Stimulated activated CD4-positive, alpha-beta T cell treated with anti-CD3 and anti-CD28 coated beads, Interleukin-1b, Interleukin-23, amount 100 ng/mL, for 24 hours (primary cell): ENCODE measurements at places on chromosomes 11 and 22.

DNA sequence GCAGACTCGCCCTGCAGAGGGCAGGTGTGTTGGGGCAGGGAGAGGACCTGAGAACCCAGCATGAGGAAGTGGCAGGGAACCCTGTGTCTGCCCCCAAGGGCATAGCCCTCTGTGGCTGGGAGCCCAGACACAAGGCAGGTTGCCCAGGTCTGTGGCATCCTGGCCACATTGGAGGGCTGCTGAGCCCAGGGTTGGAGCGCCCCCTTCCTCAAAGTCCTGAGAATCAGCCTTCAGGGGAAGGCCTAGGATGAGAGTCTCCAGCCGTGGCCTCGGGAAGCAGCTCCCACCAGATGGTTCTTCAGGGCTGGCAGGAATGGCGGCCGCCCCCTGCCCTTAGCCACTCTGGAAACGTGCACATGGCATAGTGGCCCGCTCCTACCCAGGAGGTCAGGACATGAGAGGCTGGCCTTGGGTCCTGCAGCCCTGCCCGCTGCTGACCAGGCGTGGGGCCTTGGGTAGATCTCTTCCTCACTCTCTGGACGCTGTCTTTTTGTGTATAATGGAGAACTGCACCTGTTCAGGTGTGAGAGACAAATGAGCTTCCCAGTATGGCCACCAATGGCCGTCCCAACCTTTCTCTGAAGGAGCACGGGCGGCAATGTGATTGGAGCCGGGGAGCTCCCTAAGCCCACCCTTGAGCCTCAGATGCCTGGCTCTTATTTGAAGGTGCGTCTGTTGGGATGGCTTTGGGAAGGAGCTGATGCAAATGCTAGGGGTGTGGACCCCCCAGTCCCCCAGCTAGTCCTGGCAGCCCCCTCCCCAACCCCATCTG, 4.6 kb upstream of the CDC42BPG start:
- no peak for DNase-seq

DNA sequence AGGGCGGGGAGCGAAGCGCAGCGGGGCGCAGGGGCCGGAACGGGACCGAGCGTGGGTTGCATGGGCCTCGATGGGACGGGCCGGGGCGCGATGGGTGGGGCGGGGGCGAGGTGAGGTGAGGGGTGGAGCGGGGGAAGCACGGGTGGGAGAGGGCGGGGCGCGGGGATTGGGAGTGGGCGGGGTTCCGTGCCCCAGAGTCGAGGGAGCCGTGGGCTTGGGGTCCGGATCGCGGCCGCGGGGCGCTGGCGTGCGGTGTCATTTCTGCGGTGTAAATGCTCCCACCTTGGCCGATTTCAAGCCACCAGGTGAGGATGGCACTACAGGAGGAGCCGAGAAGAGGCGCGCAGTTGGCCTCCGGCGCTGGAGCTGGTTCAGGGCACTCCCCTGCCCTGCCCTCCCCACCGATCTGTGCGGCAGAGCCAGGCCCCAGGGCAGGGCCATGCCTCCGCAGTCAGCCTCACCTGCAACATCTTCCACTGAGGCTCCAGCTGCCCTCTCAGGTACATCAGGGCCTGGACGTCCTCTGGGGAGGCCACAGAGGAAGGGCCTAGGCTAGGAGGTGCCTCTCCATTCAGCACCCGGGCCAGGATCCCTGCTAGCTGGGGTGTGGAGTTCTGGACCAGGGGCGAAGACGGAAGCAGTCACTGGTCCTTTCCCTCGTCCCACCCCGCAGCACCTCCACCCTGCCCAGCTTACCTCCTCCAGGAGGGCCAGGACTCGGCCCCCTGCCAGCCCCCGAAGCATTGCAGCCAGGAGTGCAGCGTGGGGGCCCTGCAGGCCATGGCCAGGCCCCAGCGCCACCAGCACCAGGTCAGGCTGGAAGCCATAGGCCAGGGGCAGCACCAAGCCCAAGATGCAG, 620 bp upstream of the TUBGCP6 start:
- no peak for DNase-seq

DNA sequence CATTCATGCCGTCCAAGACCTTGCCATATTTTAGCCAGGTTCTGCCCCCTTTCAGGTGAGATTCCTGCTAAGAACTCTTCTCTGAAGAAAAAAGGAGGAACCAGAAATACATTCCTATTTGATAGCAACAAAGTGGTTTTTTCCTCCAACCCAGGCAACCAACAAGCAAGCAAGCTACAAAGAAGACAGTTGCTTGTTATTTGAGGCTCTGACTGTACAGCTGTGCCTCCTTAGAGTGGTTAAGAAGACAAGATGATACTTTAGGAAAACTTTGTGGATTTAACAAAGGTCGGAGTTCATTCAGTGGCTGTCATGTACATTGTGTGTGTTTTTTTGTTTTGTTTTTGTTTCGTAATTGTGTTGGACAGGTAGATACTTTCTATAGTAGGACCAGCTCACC, 21.7 kb downstream of the TEAD1 start:
- DNase-seq = no peak

DNA sequence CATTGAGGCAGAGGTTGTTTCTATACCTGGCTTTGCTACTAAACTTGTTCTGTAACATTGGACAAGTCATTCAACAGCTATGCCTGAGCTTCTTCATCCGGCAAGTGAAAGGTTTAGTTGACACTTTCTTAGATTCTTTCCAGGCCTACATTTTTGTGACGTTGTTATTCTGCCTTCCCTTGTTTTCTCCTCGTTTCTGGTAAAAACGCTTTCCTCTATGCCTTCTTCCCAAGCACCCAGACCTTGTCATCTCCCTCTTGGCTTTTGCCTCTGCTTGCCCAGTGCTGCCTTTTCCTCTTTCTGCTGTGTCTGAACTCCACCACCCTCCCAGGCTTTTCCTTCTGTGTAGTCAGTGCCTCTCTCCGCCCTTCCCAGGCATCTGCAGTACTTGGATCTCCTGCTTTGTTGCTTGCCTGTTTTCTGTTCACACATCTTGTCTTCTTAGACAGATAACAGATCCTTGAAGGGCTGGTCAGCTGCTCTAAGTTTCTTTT, 1.4 kb upstream of the AMOTL1 start:
- no peak for DNase-seq

- no peak for DNase-seq
Measured at GRCh38 chr11:6411594-6412031, 7.3 kb downstream of the APBB1 start.

DNA sequence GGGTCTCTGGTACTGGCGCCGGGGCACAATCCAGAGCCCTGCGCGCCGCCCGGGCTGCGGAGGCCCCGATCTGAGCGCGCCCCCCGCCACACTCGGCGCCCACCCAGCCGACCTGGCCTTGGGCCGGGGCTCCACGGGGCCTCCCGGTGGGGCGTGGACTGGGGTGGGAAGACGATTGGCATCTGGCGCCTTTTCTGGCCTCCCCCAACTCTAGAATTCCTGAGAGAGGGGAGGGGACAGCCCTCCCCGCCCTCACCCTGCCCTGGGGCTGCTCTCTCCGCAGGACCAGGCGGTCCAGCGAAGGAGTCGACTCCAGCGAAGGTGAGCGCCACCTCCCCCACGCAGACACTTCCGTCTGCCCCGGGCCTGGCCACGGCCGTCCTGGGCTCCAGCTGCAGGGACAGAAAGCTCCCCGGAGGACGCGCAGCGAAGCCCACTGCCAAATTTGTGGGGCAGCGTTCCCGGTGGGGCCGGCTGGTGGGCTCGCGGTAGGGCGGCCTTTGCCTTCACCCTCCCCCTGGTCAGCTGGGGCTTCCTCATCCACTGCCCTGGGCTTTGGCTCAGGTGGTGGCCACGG, 593 bp downstream of the SSH3 start:
- no peak for DNase-seq

- DNase-seq = no peak
Measured at GRCh38 chr22:45499746-45500145, 2.9 kb upstream of the FBLN1 start.

DNA sequence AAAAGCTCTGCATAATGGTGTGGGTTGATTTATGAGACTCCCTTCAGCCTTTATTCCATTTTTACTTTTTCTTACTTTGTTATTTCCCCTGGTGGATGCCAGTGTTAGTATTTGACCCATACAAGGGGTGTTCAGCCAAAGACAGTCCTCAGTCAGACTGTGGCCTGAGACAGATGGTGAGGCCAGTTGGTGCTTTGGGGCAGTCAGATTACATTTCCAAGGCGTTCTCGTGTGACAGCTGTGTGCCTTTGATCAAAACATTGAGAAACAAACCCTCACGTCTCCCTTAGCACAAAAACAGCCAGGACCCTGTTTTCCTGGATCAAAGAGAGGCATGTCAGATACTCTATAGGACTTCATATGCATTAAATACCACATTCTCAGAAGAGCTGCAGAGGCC, 31.3 kb upstream of the SLN start:
- no peak for DNase-seq

DNA sequence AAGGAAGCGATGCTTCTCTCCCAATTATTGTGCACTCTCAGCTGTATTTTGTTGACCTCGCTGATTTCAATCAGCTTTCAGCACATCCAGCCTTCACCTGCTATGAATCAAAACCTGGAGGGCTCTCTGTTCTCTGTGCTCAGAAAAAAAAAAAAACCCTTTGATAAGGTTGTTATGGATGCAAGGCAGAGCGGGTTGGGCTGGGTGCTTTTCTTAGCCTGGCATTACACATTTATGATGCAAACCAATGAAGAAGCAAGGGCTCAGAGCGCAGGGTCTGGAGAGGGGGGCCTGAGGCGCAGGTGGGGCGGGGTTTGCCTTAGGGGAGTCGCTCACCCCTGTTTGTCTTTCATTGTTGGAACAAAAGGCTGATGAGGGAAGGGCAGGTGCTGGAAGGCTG, 86.0 kb upstream of the CADM1 start:
- no peak for DNase-seq

GRCh38 chr22:26847046-26847445, 189.7 kb downstream of the MIAT start:
- no peak for DNase-seq

GRCh38 chr11:76630600-76631281, 39.8 kb downstream of the LRRC32 start:
- no peak for DNase-seq

DNA sequence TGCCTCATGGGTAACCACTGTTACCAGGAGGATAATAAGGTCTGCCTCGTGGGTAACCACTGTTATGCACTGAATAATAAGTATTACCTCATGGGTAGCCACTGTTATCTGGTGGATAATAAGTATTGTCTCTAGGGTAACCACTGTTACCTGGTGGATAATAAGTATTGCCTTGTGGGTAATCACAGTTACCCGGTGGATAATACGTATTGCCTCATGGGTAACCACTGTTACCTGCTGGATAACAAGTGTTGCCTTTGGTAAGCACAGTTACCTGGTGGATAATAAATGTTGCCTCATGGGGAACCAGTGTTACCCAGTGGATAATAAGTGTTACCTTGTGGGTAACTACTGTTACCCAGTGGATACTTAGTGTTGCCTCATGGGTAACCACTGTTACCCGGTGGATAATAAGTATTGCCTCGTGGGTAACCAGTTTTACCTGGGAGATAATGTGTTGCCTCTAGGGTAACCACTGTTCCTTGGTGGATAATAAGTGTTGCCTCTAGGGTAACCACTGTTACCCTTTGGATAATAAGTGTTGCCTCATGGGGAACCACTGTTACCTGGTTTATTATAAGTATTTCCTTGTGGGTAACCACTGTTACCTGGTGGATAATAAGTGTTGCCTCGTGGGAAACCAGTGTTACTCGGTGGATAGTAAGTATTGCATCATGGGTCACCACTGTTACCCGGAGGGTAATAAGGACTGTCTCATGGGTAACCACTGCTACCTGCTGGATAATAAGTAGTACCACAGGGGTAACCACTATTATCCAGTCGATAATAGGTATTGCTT, 10.6 kb upstream of the NXPE4 start:
- DNase-seq = no peak

DNA sequence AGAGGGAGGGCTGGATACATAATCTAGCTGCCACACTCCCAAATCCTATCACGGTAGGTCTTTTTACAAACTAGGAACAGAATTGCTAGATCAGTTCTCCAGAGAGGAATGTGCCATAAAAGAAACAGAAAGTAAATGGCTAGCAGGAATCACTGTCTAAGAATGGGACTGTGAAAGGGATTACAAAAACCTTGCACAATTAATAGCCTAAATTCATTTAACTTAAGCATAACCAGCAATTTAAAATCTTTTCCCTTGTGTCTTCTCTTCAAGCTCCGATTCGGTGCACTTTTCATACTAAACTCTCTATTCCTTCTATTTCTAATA, 35.2 kb downstream of the APOL5 start:
- no peak for DNase-seq

DNA sequence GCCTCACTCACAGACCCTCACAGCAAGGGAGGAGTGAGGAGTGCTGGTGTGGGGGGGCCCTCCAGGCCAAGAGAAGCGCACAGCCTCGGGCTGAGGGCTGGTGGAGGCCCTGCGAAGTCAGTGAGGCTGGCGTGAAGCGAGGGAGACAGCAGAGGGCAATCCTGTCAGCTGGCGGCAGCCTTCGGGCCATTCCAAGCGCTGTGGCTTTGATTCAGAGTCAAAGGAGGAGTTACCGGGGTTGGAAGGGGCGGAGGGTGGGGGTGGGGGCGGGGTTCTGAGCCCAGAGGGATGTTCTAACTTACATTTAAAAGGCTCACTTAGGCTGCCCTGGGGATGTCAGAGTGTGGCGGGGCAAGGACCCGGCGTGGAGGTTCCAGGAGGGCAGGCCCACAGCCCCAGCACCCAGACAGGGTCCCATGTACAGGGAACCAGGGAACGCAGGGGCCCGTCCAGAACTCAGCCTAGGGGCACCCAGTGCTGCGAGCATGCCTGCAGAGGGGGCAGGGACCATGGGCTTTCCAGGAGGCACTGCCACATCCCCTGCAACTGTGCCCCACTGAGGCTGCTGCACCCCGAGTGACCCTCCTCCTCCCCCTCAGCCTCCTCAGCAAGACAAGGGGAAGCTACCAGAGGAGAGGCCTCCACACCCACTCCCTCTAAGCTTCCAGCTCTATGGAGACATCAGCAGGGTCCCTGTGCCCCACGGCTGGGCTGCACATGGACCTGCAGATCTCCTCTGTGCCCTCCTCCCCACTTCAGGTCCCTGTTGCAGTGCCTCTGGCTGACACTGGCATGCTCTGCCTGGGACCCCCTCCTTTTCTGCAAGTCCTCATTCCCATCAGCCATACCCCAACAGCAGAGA, 39.7 kb upstream of the TTLL12 start:
- no peak for DNase-seq

DNA sequence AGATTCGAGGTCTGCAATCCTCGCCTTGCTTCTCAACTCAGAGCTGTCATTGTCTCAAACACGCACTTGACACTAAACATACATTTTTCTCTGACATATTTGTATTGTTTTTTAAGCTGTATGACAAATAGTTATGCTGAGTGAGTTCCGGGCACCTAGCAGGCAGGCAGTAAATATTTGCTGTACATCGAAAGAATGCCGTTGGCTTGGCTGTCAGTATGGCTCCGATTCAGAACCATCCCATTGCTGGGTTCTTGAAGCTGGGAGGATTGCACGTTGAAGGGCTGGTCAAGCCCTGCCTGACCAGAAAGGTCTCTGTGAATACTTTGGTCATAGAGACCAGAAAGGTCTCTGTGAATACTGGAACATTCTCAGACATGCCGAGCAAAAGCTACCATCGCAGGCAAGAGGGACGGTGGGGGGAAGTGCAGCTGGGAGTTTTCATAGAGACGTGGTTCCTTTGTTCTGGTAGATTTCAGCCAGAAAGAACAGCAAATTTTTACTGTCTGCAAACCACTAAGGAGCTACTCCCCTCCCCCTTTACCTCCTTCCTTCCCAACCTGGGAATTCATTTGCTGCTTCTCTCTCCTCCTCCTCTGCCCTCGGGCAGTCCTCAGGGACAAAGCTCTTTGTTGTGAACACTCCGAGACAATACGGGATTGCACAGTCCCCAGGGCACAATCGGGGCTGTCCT, 202.2 kb upstream of the SORL1-AS1 start:
- no peak for DNase-seq
